ENCODE measurements at places on chromosomes 1 and 21. TPM values are rescaled to one million over a fixed set of nuclear protein-coding genes. Genes with fewer than 3 reads are reported as not detected.

DNA sequence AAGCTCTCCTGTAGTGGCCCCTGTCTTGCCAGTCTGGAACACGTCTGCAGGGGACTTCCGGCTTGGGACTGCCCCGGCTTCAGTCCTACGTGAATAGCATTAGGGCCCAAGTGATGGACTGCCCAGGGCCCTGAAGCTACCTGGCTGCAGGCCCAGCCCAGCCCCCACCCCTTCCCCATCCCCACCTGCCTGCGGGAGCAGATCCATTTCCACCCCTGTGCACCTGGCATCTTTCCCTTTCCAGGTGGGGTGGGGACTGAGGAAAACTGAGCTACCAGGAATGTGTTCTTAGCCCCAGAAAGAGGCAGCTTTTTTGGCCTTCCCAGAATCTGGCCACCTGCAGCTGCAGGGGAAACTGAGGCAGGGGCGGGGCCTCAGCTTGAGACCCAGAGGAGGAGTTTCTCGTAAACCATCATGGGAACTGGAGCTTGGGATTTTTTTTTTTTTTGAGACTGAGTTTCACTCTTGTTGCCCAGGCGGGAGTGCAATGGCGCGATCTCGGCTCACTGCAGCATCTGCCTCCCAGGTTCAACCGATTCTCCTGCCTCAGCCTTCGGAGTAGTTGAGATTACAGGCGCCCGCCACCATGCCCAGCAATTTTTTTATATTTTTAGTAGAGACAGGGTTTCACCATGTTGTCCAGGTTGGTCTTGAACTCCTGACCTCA, 3.2 kb downstream of the EDN2 start:
- no peak for DNase-seq

GRCh38 chr21:45167796-45168222, 93.4 kb downstream of the ADARB1 start:
- no peak for DNase-seq

DNA sequence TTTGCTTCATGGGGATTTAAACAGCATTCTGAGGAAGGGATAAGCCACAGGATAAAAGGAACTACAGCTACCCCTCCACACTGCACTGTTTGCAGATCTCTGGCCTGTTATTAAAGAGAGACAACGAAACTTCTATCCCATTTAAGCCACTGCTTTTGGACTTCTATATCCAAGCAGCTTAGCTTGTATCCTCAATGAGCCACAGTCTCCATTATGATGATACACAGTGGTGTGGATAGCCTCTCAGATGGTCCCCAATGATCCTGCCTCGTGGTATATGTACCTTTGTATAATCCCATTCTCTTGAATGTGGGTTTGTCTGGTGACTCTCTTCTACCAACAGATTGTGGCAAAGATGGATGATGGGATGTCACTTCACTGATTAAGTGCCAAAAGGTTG, 36.0 kb upstream of the MARK1 start:
- DNase-seq: no peak

- no peak for DNase-seq
Observed at GRCh38 chr1:21902026-21903012, 34.8 kb downstream of the HSPG2 start.

GRCh38 chr1:227845147-227845458, 29.6 kb downstream of the PRSS38 start:
- no peak for DNase-seq

GRCh38 chr21:27306791-27307775, 340.2 kb upstream of the ADAMTS5 start:
- DNase-seq: peak; percentile 54

GRCh38 chr1:113320272-113320671, 70.0 kb upstream of the MAGI3 start:
- peak; percentile 58 for DNase-seq

DNA sequence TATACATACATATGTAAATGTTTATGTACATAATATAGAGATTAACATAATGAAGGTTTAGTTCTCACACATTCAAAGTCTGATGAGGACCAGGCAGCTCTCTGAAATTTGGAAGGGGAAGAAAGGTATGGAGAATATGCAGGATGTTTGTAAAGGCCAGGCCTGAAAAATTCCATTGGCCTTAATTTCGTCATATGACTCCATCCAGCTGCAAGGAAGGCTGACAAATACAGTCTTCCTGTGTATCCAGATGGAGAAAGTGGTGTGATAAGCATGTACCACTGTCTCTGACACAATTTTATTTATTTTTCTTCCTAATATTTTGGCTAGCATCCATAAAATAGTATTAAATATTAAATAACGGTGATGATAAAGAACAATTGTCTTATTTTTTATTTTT, 6.3 kb upstream of the SGIP1 start:
- DNase-seq: no peak

DNA sequence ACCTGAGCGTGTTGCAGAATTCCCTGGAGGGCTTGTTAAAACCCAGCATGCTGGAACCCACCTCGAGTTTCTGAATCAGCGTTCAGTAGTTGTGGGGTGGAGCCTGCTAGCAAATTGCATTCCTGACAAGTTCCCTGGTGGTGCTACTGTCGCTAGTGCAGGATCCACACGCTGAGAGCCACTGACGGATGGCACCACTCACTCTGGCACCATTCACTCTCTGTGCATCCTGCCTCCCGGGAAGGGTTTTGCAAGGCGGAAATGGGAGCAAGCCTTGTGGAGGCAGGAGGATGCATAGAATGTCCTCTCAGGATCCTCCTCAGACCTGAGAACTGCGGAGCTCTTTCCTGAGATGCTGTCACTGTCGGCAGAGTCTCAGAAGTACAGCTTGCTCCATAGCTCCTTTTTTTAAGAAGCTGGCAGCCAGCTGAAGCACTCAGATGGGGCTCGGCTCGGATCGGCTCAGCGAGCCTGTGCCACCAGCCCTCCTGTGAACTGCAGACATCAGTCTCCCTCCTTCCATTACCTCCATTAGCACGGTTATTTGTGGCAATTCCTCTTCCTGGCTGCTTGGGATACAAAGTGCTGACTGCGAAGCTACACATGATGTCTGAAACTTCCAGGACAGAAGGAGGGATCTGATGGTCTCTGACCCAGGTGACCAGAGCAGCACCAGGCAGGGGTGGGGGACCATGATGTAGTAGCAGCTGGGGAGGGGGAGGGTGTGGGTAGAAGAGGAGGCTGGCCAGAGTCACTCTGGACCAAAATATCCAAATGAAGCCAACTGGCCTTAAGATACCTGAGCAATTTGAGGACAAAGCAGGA, 89.6 kb downstream of the C1orf94 start:
- no peak for DNase-seq

DNA sequence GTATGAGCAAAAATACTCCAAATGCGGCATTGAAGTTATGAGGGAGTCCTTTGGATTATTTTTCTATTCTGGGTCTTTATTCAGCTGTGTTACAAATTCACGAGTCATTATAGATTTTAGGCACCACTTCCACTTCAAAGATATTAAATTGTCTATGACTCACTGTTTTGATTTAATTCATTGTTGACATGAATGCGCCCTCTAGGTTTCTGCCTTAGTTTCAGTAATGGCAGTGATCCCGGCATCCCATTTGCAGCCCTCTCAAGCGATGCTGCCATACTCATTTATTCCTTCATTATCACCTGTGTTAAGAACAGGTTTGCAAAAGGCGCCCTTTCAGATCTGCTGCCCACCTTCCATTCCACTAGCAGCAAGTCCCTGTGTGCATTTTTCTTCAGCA, 14.0 kb downstream of the RSPO1 start:
- no peak for DNase-seq

DNA sequence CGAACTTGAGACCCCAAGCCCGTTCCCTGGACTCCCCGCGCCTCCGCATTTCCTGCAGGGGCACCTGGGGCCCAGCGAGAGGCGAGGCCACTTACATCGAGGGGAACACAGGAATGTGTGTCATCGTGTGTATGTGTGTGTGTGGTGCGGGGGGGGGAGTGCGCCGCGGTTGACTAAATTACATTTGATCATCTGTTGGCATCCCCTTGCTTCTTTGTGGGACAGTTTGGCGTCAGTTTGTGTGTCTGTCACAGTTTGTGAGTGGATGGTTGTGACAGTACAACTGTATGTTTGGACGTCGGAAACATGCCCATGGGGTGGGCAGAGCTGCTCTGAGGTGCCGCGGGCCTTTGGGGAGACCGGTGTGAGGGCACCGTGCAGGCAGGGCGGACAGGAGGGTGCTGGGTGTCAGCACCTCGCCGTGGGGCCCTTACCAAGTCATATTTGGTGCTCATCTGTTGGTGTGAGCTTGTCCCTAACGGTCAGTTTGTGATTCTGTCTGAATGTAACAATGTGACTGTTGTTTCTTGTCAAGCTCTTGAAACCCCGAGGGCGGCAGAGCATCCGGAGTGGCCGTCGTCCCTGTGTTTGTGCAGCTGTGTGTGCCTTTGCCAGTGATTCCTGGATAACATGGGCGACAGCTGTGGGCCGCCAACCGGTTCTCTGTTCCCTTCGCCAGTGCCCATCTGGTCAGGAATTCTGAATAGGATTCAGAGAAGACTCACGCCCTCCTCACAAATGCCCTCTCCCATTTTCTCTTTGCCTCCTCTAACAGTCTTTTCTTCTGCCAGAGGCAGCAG, 899 bp downstream of the OPRD1 start:
- no peak for DNase-seq

DNA sequence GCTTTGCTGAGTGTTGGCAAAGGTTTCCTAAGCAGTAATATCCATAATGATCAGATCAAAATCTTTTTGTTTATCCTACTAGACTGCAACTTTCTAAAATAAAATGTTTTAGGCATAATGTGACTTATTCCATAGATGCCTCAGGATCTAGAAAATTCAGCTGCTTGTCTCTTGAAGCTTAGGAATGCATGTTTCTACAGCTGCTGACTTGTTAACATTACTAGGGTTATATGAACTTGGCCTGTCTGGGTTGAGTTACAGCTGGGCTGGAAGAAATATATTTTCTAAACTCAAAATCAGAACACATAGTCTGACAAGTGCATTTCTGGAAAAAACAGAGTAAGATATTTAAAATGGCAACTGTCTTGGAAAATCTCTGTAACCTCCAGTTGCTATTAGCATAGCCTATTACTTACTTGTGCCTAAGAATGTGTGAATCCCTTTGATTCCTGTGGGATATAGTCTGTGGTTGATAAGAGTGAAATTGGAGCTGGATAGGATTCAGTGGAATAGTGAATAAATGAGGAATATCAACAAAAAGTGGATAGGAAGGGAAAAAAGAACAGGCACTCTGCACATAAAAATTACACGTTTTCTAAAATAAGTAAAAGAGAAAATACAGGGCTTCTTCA, 61.2 kb downstream of the RGS4 start:
- no peak for DNase-seq

- DNase-seq: peak; percentile 38
Observed at GRCh38 chr21:45102391-45102932, 28.1 kb downstream of the ADARB1 start.

DNA sequence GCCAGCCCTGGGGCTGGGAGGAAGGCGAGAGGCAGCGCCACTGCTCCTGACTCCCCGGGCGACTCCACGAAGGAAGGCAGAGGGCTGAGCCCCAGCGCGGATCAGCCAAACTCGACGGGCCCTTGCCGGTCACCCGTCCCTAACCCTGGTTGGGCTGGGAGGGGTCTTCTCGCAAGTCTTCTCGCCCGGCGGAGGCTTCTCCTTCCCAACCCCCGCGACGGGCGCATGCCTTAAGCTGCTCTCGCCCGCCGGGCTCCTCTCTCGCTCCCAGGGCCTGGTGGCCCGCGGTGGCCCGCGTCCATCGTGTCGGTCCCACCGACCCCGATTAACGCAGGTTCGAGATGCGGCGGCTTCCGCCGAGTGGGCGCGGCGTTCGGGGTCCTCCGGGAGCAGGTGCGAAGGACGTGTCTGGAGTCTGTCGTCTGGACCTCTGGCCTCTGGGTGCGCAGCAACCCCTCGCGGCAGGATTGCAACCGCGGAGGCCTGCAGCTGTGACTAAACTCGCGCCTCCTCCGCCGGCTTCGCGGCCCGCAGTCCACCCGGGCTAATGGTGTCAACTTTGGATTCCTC, 29.0 kb upstream of the PPM1J start:
- DNase-seq: peak; percentile 76

DNA sequence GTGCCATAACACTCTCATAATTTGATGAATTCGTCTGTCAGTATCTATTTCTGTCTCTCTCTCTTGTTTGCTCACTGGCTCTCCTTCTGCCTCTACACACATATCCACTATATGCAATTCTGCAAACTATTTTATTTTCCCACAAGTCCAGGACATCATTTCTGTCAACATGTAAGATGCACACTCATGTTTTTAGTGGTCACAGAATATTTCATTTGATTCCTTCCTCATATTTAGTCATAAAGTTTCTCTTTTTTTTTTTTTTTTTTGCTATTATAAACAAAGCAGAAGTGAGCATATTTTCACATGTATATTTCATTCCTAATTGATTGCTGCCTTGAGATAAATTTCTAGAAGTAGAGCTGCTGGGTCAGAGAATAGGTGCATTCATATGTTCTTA, 165.3 kb downstream of the PGBD5 start:
- DNase-seq: no peak

Gene PADI4
- 0.25 TPM for polyA plus RNA-seq

Gene IGSF3
- polyA plus RNA-seq: 6.2 TPM

Gene HAO2
- polyA plus RNA-seq: not detected

Gene C1orf185
- not detected for polyA plus RNA-seq

Gene IFFO2
- polyA plus RNA-seq: 3.4 TPM

Gene RXFP4
- not detected for polyA plus RNA-seq

Gene CCDC185
- not detected for polyA plus RNA-seq

Gene ILDR2
- 0.13 TPM for polyA plus RNA-seq

Measured in stomach (tissue), 19 donors.